Activated T-helper 1 cell treated with Interleukin-2 at 50 U/mL for 16 hours (primary cell): ENCODE measurements at places on chromosomes 6 and 20.

GRCh38 chr6:28985462-28986164 lies 19.5 kb downstream of the ZNF311 start:
- DNase-seq, result no peak

DNA sequence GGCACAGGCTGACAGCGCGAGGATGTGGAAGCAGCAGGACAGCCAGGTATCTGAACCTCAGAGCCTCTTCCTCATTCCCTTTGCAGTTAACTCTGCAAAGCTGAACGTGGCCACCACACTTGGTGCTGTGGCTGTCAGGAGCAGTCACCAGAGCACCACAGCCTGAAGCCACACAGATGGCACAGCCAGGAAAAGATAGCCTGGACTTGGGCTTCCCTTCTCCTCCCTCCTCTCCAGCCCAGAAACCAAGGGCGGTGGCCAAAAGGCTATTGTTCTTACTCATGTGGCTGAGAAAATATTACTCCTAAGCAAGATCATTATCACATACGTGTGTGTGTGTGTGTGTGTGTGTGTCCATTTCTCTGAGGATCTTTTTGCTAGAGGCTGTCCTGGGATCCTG lies 39.8 kb downstream of the CD164 start:
- DNase-seq, result no peak

DNA sequence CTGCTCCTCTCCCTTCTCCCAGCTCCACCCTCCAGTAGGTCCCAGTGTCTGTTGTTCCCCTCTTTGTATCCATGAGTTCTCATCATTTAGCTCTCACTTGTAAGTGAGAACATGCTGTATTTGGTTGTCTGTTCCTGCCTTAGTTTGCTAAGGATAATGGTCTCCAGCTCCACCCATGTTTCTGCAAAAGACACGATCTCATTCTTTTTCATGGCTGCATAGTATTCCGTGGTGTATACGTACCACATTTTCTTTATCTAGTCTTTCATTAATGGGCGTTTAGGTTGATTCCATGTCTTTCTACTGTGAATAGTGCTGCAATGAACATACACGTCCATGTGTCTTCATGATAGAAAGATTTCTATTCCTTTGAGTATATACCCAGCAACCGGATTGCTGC lies 136.6 kb downstream of the MYLK4 start:
- no peak for DNase-seq

DNA sequence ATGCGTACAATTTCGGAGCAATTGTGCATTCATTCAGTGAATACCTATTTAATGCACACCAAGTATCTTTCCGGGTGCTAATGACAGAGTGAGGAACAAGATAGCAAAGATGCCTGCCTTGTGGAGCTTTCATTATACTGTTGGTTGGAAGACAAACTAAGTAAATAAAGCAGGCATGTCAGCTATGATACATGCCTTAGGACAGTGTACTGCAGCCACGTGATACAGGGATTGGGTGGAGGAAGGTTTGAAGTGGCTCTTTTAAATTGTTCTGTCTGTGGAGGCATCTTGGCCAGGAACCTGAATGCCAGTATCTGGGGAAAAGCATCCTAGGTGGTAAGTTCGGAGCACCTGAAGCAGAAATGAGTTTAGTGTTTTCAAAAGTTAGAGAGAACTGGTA lies 3.0 kb upstream of the OTOR start:
- no peak for DNase-seq

DNA sequence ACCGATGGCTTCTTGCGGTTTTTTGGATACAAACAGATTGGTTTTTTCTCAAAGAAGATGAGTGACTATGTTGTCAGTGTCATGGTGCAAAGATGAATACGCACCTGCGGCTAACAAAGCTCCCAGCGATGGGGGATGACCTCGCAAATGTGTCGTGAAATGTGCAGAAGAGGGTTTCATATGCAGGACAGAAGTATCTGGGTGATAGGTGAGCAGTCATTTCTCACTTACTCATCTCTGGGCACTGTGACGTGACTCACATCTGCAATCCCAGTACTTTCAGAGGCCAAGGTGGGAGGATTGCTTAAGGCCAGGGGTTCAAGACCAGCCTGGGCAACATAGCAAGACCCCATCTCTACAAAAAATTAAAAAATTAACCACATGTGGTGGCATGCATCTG lies 216.3 kb downstream of the ERMARD start:
- no peak for DNase-seq

DNA sequence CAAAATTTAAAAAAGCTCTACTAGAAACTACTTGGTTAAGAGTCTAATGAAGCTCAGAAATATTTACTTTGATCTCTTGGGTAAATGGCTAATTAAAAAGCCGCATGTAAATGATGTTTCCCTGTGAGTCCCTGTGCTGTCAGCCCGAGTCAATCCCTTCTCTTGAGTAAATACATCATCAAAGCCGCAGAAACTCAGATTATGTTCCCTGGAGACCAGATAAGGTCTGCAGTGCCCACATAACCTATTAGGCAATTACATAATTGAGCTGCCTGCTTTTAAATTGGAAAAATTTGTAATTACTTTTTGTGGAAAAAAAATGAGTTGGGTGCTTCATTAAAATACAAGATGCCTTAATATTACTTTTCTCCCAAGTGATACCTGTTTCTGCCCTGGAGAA lies 83.1 kb downstream of the KIZ start:
- DNase-seq, result no peak

- no peak for DNase-seq
These were observed 12.4 kb upstream of the KIAA1755 start for GRCh38 chr20:38272961-38273360.

DNA sequence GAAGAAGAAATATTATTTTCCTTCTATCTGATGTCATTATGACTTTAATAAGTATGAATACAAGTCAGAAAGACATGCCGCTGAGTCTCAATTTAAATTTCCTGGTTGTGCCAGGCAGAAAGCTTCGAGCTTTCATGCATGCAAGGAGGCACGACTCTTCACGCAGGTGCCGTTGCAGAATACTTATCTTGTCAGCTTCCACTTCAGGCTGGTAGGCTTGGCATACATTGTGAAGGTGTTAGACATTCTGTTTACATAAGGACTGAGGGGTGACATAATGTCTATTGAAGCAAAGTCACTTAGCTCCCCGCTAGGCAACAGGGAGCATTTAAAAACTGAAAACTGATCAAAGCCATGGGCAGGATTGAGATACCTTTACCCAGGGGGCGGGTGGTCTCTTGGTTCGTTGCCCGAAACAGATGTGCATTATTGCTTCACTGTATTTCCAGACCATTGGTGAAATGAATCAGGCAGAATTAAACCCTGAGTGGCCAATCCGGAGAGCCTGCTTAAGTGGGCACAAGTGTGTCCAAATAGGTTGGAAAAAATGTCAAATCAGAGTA lies 16.4 kb downstream of the BMP6 start:
- DNase-seq, result no peak

GRCh38 chr20:60001108-60001507 lies 42.9 kb downstream of the CDH26 start:
- no peak for DNase-seq

DNA sequence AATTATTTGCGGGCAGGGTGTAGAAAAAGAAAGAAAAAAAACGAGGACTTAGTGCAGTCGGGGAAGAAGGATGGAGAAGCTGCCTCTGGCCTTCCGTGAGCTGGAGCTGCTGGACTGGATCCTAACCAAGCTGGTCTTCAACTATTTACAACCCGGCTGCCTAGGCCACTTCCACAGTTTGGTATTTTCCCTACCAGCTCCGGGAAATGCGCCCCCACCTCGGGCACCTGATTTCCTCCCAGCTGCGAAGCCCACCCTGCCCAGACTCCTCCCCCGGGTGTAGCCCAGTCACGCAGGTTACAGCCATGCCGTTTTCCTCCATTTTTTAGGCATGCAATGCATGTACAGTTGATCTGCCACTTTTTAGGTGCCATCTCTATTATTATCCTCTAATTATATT lies 21.2 kb downstream of the THEMIS start:
- no peak for DNase-seq

DNA sequence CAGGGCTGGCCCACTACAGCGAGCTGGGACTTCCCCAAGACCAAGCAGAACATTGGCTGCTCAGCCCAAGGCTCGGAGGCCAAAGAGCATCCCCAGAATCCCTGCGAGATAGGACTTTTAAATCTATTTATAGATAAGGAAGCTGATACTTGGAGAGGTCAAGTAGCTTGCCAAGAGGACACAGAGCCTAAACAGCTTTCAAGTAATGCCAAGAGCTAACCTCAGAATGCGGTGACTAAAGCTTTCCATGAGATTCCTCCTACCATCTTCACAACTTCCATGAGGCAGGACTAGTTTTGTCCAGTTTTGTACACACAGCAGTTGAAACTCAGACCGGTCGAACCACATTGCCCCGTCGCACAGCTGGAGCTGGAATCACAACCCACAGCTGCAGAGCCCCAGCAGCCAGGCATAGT lies 168.1 kb upstream of the TOP1 start:
- no peak for DNase-seq

DNA sequence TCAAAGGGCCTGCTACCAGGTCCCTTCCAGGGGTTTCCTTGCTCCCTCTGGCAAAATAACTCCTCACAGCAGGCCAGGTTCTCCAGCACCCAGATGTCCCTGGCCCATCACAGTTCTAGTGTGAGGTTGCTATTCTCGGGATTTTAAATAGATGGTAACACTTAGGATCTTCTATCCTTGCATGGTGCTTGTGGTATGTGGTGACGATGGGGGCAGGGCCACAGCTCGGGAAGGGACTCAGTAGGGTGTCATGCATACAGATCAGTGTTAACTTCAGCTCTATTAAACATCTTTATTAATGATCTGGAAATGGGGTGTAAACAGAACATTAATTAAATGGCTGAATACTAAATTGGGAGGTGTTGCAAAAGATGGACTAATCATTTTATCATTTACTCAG lies 323.8 kb downstream of the QKI start:
- DNase-seq, result no peak

DNA sequence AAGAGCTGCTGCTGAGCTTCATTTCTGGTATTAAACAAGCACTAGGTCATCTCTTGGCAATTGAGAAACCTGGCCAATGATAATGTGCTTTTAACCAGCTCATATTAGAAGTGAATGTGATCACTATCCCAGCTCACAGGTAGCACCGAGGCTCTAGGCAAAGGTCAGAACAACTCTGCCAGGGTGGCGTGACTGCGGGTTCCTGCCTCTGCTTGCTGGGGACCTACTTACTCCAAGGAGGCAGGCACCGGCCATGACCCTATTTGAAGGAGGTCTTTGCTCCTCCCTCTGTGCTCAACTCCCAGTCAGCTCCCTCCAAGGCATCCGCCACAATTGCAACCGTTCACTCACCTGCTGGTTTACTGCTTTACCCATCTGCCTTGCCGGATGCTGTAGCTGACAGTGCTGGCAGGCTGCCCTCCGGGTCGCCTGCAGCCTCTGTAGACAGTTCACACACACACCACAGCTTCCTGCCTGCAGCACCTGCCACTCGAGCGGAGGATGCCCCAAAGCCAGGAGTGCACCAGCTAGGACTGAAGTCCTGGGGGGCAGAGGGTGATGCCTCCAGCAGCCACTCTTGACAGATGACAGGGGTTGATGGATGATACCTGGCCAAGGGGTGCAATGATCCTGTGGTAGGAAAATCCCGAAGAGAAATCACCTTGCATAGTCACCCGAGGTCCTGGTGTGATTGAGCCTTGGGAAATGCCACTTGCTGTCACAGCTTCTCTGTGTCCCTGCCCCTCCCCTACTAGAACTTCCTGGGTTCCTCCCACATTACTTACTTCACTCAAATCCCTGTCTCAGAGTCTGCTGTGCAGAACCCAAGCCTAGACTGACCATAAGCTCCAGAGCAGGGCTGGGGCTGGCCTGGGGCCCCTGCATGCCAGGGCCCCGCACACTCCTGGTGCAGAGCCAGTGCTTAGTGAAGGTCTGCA lies 8.8 kb upstream of the VSX1 start:
- peak; percentile 76 for DNase-seq

- DNase-seq, result no peak
These were observed 40.3 kb downstream of the RBM38 start for GRCh38 chr20:57431539-57431835.

DNA sequence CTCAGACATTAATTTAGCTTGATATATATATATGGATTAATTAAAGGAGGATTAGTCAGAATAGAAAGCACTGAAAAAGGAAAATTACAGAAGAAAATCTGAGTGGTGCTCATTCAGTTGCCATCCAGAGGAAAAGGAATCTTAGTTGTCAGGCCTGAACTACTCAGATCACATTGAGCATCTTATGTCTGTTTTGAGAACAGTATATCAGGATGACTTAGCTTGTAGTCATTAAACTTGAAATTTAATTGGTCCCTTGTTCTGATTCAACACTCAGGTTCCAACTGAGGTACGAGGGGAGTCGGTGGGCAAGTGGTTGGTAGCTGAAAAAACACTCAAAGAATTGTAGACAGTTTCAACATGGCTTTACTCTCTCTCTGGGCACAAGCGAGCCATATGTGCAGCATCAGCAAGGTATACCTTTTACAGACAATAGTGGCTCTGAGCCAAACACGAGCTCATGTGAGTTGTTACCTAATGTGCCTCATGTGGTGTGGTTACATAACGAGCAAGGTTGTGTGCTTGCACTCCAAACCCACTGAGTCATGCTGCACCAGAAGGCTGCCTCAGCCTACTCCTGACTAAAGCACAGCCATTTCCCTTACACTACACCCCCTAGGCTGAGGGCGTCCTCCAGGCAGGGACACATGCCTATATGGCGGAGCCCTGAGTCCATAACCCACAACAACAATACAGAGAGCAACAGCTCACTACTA lies 73.0 kb upstream of the HMGN3 start:
- DNase-seq, result no peak
